Fibroblast of skin of scalp (primary cell): ENCODE measurements at places on chromosomes 16 and 17.
A peak's percentile ranks its signal among the peaks of the same experiment; 100 is the strongest.

DNA sequence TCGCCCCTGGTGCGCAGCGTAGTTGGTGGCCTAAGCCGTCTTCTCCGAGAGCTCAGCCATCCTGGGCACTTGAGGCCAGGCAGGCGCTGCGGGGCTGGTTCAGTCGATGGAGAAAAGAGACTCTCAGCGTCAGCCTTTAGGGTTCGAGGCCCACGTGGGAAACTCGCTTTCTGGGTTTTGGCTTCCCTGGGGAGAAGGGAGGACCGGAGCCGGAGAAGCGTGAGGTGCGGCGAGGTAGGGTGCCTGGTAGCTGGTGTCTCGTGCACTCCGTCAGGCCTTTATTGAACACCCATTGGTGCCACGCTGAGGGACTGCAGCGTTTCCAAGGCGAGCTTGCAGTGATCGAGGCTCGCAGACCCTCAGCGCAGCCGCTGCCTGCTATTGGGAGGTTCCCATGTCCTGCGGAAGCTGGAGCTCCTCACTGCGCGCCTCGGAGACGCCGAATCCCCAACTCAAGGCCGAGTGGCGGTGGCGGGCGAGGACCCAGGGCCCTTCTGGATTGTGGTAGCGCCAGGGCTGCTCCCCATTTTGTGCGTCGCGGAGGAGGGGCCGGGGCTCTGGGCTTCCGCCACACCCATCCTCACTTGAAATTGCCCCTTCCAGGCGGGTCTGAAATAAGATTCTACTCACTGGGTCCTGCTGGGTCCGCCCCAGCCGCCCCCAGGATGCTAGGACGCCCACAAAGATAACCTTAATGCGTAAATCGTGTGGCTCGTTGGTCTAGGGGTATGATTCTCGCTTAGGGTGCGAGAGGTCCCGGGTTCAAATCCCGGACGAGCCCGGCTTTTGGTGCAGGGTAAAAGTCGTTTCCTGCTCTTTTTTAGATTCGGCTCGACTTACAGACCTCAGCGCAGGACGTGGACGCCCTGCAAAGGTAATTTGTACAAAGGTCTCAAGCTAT is 1.2 kb downstream of the OR1F1 start:
- DNase-seq, result peak; percentile 82

DNA sequence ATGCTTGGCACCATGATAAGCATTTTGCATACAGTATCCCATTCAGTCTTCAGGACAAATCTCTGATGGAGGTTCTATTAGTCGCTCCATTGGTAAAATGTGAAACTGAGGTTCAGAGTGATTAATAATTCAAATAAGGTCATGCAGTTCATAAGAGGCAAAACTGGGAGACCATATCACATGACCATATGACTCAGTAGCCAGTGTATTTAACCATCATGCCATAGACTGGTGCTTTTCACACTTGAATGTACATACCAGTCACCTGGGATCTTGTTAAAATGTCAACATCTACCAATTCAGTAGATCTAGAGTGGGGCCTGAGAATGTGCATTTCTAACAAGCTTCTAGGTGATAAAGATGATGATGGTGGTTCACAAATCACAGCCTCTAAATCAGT is 4.3 kb downstream of the ACSM3 start:
- no peak for DNase-seq

GRCh38 chr17:68210570-68211315 is 37.1 kb upstream of the AMZ2 start:
- DNase-seq, result no peak

DNA sequence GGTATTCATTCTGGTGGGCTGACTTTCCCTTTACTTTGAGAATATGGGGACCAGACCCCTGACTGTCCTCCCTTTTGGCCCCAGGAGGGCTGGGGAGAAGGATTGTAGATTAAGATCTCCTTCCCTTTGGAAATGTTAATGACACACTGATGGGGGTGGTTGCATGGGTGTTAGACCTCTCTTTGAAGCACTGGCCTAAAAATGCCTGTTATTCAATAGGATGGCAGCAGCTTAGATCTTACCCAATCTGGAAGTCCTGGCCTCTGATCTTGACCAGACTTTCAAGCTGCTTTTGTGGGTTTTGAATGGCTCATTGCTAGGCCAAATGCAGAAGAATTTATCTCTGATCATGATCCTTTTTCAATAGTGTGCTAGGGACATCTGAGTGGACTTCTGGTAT is 25.7 kb downstream of the MAP3K3 start:
- DNase-seq, result no peak

DNA sequence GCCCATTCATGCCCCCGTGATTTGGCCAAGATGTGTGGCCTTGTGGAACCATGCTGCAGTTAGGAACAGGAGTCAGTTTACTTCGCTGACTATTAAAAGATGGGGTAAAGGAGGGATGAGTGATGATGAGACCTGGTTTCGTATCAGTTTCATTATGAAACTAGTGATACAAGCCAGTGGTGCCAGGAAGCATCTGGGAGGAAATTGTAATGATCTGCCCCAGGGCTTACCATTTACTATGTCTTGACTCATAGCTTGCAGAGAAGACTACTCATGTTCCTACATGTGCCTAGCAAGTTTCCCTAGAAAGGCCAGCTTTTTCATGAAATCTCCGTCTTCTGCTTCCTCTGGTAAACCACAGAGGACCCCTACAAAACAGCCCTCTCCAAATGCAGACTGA is 23.2 kb downstream of the CDH3 start:
- DNase-seq, result no peak

GRCh38 chr16:41439-42068 is 11.9 kb downstream of the POLR3K start:
- no peak for DNase-seq

- peak; percentile 82 for DNase-seq
Measured at GRCh38 chr16:10964039-10964890, 19.9 kb downstream of the CLEC16A start.

- no peak for DNase-seq
Measured at GRCh38 chr17:34665819-34666763, 86.7 kb downstream of the TMEM132E start.

DNA sequence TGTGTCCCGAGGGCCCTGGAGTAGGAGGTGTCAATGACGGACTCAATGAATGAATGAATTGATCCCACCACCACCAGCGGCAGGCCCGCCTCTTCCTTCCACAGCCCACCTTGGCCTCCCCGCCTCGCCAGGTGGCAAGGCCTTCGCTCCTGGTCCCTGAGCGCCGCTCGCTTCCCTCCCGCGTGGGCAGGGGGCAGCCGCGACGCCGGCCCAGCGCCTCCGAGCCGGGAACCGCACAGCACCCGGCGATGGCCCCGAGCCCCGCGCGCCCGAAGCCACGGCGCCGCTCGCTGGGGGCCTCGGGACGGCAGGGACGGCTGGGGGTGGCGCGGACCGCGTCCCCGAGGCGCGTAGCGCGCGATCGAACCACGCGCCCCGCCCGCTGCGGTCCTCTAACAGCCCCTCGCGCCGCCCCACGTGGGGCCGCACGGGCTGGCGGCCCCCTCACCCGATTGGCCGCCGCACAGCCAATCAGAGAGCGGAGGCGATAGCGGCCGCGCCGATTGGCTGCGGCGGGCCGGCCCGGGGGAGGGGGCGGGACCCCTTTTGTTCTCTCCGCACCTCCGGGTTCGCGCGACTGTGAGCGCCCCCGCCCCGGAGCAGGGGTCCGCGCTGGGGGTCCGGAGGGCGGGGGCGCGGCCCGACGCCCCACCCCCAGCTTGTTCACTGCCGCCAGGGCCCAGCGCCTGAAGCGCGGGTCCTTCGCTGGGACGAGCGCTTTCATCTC is 31.4 kb downstream of the ACTG1 start:
- peak; percentile 80 for DNase-seq

DNA sequence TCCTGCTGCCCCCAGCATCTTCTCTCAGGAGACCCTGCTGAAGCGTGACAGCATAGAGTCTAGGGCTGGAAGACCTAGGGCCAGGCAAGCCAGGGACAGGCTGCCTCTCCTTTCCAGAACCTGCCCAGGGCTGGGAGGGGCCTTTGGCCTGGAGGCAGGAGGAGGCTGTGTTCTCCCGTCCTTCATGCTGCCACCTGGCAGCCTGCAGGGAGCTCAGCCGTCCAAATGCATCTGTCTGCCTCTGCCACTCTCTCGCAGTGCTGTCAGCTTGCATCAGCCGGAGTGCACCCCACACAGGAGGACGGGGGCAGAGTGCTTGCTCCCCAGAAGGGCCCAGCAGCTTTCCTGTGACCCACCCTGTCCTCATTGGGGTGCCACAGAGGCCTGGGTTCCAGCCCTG is 31.3 kb downstream of the ARHGAP23 start:
- DNase-seq, result no peak
